CD4-positive, alpha-beta T cell treated with Interleukin-12 subunit alpha and Interleukin-12 subunit beta, for 1 hour (primary cell): ENCODE measurements at places on chromosomes 6 and 20.

DNA sequence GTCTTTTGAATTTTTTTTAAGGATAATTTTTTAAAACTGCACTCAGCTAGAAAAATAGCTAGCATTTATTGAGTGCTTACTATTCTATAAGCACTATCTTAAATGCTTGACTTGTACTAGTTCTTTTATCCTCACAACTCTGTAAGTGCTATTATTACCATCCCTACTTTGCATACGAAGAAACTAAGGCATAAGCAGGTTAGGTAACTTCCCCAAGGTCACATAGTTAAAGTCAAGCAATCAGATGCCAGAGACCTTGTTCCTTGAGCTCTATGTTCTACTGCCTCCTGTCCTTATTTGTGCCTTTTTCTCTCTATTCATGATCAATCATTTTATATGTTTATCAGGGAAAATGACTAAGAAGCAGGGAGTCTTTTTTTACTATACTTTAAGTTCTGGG, 65.0 kb downstream of the GCLC start:
- no peak for DNase-seq

DNA sequence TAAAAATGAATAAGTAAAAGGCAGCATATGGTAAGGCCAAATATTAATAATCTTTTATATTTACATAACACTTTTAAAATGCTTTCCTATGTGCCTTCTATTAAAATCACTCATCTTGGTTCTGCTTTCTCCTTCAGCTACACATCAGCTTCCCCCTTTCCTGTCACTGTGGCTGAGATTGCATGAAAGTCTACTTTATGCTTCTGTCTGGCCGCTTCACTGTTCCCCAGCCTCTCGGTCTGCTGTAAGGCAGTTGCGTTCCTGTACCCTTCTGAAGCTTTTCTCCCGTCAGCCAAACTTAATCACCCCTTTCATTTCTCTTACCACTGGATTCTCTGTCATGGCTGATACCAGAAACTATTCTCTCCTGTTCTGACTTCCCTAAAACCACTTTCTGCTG, 34.6 kb downstream of the SOX4 start:
- DNase-seq = no peak

DNA sequence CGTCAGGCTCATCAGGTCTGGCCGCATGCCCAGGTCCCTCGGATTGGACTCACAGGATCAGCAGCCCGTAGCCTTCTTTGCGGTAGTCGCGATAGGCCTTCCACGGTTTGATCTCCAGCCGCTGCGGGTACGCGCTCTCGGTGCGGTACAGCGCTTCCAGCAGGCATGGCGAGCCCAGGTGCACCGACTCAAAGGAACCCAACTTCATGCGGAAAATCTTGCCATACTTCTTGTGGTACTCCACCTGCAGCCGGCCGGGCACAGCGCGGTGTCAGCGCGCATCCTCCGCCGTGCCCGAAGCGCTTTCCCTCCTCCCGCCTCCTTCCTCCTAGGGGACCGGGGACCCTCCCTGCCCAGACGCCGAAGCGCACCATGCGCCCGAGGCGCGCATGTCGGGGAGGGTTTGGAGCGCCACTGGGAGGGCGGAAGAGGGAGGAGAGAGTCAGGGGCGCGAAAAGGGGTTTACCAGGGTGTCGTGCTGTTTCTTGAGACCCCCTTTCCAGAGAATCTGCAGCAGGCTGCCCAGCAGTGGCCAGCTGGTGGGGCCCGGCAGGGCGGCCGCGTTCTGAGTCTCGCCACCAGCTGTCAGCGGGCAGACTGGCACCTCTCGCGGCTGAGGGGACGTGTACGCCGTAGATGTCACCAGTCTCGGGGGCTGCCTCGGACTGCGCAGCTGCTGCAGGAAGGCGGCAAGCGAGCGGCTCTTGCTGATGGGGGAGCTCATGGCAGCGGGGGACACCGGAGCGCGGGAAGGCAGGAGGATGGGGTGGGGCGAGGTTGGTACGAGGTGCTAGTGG, 732 bp downstream of the CYP24A1 start:
- DNase-seq = no peak

- no peak for DNase-seq
Observed at GRCh38 chr20:34747479-34747878, 43.3 kb downstream of the TP53INP2 start.

- no peak for DNase-seq
Observed at GRCh38 chr6:28323813-28324424, 12.0 kb downstream of the ZSCAN31 start.

DNA sequence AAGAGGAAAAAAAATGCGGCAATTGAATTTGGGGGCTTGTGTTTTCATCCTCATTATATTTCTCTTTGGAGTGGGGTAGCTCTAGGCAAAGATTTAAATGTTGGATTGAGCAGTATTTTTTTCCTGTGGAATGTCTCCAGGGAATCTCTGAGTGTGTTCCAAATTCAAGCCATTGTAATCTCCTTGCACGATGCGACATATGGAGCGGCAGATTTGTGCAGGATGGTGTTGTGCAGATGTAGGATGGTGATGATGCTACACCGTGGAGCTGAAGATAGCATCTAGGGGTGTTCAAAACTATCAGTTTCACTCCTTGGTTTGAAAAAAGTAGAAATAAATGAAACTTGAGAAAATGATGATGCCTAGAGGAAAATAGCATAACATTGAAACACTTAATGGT, 777.5 kb upstream of the EPHA7 start:
- no peak for DNase-seq

- no peak for DNase-seq
Observed at GRCh38 chr6:2957696-2958330, 13.6 kb downstream of the SERPINB6 start.

DNA sequence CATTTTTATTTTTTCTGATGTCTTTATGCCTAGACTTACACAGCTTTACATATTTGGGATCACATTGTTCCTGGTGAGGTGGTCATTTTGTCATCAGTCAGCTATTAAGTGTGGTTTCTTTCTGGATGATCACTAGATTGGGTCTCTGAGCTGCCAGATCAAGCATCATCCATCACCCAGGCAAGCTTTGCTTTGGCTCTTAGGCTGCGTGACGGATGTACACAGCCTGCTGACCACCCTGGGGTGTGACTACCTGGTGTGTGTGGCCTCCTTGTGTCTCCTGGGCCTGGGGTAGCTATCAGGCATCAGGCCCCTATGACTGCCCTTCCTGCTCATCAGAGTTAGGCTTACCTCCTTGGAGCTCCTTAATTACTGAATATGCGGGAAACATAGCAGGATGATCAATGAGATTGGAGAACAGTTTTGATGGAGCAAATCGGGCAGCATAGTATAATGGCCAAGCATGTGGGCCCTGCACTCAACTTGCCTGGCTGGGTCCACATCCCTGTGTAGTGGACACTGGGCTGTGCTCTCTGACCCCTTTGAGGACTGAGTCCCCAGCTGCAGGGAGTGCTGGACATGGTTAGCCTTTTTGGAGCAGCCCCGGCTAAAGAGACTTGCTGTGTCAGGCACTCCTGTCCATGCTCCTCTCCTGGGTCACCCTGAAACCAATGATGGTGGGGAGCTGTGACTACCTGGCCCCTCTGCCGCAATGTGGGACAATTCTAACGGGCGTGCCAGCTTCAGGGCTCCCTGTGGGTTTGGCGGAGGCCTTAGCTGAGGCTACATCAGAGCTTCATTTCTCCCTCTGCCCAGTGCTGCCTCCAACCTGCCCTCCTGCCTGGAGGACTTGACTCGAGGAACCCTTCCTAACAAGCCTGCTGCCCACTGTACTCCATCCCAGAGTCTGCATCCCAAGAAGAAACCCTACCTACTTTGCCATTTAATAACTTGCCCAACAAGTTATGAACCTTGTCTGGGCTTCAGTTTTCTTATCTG, 8.2 kb downstream of the DAAM2 start:
- no peak for DNase-seq

DNA sequence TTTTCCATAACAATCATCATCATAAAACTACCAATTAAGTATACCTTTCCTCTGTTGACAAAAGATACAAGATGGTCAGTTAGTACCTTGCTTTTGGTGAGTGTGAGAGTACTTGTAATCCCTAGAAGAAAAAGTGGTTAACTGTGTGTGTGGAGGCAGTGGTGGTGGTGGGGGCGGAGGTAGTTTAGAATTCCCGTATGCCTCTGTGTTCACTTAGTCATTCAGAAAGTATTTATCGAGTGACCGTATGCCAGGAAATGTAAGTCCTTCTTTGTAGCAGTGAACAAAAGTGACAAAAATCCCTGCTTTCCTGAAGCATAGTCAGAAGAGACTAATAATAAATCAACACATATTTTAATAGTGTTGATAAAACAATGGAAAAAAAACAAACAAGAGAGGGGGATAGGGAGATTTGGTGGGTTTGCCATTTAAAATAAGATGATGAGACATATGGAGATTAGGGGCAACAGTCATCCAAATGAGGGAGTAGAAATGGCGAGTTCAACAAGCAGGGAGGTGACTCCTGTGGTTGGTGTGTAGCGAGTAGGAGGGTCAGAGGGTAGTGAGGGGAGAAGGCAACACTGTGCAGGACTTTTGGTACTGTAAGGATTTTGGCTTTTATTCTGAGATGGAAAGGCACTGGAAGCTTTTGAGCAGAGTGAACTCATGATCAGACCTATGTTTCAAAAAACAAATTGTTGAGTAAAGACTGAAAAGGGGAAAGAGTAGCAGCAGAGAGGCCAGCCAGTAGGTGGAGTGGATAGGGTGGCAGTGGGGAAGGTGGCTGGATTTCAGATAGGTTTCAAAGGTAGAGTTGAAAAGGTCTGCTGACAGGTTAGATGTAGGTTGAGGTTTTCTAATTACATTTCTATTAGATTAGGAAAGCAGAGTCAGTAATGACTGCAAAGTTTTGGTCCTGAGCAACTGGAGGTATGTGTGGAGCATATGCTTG, 40.3 kb upstream of the SIM1 start:
- DNase-seq = no peak

GRCh38 chr6:33862536-33862935, 58.7 kb upstream of the MLN start:
- no peak for DNase-seq
